ENCODE measurements at places on chromosomes 4 and X.
A peak's percentile ranks its signal among the peaks of the same experiment; 100 is the strongest.

GRCh38 chr4:40316782-40317635 is 18.1 kb upstream of the CHRNA9 start:
- peak; percentile 60 for DNase-seq

GRCh38 chrX:118510111-118510510 is 14.5 kb downstream of the DOCK11 start:
- no peak for DNase-seq

- no peak for DNase-seq
These were observed 38.4 kb upstream of the PDLIM3 start for GRCh38 chr4:185573651-185574199.

DNA sequence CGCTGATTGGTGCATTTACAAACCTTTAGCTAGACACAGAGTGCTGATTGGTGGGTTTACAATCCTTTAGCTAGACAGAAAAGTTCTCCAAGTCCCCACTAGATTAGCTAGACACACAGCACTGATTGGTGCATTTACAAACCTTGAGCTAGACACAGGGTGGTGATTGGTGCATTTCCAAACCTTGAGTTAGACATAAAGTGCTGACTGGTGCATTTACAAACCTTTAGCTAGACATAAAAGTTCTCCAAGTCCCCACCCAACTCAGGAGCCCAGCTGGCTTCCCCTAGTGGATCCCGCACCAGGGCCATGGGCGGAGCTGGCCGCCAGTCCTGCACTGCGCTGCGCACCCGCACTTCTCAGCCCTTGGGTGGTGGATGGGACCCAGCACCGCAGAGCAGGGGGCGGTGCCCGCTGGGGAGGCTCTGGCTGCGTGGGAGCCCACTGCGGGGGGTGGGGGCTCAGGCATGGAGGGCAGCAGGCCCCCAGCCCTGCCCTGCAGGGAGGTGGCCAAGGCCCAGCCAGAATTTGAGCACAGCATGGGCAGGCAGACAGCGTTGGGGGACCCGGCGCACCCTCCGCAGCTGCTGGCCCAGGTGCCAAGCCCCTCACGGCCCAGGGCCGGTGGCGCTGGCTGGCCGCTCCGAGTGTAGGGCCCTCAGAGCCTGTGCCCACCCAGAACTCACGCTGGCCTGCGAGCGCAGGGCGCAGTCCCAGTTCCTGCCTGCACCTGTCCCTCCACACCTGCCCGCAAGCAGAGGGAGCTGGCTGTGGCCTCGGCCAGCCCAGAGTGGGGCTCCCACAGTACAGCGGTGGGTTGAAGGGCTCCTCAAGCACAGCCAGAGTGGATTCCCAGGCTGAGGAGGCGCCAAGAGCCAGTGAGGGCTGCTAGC is 608.9 kb upstream of the LCORL start:
- DNase-seq, result no peak

GRCh38 chr4:7721984-7722551 is 217.6 kb downstream of the AFAP1 start:
- DNase-seq, result no peak

DNA sequence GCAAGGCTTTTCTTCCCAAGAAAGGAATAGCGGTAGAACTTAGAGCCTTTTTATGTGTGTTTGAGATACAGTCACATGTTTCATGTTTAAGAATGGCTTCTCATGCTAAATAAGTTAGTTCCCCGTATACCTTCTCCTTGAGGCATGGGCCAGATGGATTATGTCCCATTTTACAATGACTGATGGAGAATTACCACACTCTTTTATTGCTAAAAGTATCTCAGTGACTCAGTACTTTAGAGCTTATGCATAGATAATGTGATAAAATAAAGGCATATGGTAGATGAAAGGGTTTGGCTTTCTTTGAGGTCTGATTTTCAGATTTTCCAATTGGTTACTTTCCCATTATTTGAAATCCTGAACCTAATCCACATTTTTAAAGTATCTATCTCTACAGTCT is 121.8 kb upstream of the BMPR1B start:
- no peak for DNase-seq

DNA sequence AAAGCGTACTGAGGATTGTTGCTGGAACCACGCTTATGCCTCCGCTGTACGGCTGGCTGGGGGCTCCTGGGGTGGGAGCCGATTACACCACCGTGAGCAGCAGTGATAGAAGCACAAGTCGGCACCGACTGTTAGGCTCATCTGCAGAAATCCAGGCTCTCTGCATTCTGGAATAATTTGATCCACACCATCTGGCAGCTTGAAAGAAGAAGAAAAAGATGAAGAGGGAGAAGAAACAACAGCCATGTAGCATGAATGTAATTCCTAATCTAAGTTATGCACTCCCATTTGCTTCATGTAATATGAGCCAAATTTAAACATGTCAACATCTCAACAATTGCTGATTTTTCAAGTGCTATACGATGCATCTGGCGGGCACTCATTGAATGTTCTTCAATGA is 84.6 kb upstream of the DHX15 start:
- no peak for DNase-seq

DNA sequence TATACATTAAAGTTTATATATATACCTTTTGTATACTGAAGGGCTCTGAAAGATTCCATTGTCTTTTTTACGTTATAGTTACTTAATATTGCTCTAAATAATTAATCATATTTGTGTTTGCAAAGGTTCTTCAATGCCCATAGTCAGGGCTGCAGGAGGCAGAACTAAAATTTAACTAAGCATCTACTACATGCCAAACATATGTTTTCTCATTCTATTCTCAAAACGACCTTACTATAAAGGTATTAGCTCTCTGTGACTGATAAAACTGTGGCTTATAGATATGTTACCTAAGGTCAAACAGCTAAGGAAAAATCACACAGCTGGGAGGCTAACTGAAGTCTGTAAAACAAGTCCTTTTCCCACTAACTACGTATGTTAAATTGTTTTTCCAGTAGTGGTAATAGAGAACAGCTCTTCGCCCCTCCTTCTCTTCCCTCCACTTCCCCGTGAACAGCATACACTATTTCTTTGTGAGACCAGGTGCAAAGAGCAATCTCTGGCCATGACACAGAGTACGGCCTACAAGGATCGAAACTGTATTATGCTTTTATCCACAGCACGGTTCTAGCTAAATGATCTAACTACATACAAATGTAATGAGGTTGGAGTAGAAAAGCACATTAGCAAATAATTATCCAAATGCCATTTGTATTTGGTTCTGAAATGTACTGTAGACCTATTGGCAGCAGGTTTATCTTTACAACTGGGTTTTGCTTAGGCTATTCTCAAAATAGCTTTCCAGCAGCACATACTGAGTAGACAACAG is 1.7 kb downstream of the CNOT6L start:
- no peak for DNase-seq

DNA sequence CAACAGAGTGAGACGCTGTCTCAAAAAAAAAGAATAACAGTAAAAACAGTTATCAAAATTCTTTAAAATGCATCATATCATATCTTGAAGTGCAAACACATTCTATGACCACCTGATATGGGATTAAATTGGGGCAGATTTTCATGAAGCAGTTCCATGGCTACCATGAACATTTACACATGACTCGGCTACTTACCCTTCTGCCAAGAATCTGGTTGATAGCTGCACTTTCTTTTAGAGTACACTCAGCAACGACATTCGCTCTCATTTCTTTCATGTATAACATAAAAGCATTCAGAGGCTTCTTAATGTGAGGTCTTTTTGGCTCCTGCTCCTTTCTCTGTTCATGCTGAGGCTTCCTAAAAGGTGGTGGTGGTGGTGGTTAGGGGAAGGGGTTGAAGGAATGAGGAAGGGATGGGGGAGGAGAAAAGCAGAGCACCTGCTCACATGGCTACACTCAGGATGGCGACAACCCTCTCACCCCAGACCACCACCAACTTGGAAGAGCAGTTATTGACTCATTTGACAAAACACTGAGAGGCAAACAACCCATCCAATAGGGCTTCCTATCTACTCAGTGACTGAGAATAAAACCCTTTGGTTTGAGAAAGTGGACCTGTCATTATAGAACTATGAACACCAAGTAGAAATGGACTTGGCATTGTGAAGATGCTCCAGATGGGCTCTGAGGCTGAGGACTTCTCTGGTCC is 88.5 kb downstream of the HADH start:
- no peak for DNase-seq

DNA sequence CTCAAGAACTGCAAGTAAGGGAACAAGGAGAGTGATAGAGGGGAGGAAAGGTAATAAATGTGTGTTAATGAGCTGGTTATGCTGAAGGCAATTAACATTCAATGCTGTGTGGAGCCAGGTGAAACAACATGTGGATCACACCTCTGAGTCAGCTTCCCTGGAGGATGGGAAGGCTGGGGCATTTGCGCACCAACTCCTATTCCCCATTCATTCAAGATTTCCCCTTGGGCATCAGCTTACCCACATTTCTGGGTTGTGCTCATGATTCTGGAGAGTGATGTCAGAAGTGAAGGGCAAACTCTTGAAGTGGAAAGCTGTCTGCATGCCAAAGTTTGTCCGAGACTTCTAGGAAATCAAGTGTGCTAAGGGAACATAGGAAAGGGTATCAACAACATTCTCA is 461.4 kb downstream of the MID1IP1 start:
- no peak for DNase-seq

DNA sequence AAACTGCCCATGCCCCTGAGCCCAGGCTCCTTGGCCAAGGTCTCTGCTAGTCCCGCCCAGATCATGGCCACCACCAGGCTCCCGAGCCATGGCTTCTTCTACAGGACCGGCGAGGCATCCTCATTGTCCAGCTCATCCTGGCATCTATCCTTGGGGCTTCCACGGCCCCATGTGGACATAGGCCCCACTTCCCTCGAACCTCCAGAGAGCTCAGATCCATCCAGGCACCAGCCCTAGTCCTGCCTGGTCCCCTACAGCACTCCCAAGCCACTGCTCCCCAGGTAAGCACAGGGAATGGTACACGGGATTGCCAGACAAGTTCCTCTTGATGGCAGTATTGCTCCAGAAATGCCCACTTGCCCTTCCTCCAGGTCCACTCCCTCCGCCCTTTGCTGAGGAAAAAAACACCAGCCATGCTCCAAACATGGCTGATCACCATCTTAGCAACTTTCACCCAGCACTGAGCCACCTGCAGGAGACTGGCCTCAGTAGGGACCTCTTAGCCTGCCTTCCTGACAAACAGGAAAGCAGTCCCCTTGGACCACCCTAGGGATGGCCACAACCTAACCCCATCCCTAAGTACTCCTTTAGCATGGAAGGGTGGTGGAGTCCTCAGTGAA is 272.1 kb upstream of the AGTR2 start:
- peak; percentile 84 for DNase-seq

GRCh38 chr4:1249731-1250526 is 999 bp upstream of the CTBP1 start:
- DNase-seq, result peak; percentile 58

GRCh38 chr4:153728151-153728550 is 31.7 kb downstream of the RNF175 start:
- DNase-seq, result no peak

DNA sequence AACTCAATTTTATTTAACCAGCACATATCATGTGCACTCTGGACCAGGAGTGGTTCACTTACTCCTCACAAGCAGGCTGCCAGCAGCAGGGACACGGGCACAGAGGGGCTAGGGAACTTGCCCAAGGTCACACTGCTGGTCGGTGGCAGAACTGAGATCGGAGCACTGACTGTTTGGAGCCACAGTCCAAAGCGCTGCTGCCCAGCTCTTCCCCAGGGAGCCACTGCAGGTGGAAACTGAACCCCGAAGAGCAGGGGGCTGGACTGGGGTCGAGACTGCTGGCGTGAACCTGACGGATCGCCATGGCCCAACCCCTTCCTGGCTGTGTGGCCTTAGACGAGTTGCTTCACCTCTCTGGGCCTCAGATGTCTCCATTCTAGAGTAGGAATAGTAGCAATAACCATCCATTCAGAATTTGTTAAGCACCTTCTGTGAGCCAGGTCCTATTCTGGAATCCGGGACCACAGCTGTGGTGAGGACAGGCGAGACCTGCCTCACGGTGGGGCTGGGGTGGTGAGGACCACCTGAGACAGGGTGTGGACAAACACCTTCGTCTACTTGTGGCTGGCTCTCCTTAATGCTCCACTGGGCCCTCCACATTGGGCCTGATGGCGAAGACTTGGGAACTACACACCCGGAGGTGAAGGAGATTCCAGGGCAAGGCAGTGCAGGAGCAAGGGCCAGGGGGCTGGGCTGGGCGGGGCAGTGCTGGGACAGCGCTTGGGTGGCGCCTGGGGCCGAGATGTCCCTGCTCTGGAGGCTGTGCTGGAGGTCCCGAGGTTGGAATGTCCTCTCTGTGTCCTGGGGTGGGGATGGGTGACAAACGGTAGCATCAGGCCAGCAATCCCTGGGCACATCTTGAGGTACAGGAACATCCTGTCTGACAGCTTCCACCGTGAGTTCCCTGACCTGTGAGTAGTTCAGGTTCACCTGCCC is 32.0 kb upstream of the KIAA0232 start:
- no peak for DNase-seq

DNA sequence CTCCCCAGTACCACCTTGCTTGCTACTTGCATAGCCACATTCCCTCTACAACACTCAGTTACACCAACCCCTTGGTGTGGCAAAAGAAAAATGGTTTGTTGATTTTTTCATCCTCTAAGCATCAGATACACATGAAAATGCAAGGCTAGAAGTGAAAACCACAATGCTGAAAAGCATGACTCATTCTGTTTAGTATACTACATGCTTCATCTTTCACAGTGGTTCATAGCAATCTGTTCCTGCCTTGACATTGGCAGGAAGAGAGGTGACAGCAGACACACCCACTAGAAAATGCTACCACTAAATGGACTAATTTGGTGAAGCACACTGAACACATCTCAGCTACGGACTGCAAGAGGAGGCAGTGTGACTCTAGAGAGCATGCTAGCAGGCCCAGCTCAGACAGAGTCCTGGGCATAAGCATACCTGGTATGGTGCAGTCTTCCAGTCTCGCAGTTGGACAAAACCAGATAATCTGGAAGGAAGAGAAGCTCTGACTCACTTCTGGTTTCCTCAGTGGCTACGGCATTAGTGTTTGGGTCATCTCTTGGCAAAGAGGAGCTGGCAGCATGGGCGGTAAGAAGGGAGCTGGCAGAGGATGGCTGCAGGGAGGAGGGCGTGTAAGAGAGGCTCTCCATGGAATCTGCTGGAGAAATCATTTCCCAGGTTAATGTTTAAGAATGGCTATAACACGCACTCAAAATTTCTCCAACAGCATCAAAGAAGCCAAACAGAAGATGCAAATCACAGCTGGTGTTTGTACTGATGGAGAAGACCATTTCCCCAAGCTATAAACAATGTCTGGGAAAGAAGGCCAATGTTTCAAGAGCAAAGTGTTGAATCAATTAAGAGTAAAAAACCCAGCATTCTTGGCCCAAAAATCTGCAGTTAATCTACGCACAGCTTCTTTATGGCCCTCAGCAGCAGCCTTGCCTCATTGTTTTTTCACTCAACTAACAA is 37.8 kb downstream of the GAB3 start:
- DNase-seq, result no peak

- DNase-seq, result no peak
These were observed 284.4 kb upstream of the FGF16 start for GRCh38 chrX:77162777-77163176.

DNA sequence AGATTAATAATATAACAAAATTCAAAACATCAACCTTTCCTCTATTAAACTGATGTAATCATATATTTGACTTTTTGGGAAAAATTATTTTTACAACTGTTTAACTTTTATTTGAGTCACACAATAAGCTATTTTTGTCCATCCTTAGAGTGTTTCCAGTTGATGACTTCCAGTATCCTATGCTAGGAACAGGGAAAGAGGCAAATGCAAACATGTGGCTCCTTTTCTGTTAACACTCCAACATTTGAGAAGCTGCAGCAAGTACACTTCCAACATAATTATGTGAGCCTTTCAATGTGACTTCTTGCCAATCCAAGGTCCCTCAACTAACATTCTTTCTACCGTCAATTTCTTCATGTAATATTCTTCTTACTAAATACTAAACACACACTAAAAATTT is 117.7 kb downstream of the PPA2 start:
- DNase-seq, result no peak

- DNase-seq, result peak; percentile 69
These were observed 12.3 kb upstream of the XPNPEP2 start for GRCh38 chrX:129726307-129727111.

All from ovary (tissue), 10 donors.